ENCODE measurements at places on chromosomes 4 and X.

DNA sequence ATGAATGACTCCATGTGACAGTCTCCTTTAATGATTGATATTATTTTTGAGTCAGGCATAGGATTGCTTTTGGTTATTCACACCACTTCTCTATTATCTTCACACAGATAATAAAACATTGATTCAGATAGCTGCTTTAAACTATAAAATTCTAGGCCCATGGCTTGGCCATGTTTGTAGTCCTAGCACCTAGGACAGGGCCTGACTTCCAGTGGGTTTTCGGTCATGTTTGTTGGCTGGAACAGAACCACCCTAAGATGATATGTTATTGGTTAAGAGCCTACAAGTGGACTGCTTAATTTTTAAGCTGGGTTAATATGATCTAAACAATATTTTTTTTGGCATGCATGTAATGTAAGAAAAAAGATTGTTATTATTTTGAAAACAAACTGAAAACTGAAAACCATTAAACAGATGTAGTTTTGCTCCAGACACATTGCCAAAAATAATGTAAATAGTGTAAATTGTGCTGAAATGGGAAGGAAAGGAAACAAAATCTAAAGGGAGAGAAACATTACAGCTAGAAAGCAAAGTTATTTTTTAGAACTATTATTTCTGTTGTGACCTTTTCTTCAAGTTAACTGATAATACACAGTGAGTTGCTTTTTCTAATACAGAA lies 98.0 kb downstream of the FRAS1 start:
- DNase-seq = no peak

GRCh38 chr4:81359207-81359606 lies 112.5 kb downstream of the RASGEF1B start:
- no peak for DNase-seq

DNA sequence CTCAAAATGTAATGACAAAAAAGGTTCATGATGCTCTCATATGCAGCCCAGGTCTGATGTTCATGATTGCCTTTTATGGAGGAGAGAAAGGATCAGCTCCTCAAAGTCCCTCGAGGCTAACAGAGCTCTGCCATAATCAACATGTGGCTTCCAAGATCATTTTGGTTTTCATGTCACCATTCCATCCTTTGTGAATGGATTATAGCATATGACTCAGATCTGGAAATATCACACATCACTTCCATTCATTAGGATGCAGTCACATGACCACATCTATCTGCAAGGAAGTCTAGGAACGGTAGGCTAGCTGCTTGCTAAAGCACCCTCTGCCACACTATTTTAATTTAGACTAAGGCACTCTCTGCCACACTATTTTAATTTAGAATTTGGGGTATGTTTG lies 77.6 kb downstream of the COX18 start:
- no peak for DNase-seq

DNA sequence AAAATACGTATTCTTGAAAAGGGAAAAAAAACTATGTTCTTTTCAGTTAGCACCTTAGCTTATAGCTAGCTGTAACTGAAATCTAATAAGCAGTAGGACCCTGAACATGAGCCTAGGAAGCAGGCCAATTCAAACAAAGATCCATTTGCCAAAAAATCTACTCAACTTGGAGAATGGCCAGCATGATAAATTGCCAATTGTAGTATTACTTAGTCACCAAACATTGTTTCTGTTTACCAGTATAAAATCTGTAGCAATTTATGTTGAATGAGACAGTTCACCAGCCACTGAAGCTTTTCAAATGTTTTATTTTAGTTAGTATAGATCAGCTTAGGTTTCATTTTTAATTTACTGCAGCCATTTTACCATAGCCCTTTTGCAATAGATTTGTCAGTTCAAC lies 323.6 kb upstream of the DIPK2B start:
- no peak for DNase-seq

- DNase-seq = no peak
Measured at GRCh38 chrX:121903961-121904360, 856.6 kb downstream of the GLUD2 start.

DNA sequence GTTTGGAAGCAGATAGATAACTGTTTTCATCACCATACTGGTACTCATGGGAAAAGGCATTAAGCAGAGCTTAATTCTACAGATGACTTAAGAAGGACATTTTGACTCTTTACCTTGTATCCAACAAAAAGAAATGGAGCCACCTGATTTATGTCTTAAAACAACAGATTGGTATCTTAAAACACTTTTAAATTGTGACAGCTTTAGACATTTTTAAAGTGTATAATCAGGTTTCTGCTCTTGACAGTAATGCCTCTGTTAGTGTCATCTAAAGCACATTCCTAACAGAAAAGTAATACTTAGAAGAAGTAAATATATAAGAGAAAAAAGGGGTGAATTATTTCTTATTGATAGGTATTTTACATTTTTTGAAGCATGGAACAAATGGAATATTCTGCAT lies 55.9 kb downstream of the SPATA4 start:
- DNase-seq = no peak

DNA sequence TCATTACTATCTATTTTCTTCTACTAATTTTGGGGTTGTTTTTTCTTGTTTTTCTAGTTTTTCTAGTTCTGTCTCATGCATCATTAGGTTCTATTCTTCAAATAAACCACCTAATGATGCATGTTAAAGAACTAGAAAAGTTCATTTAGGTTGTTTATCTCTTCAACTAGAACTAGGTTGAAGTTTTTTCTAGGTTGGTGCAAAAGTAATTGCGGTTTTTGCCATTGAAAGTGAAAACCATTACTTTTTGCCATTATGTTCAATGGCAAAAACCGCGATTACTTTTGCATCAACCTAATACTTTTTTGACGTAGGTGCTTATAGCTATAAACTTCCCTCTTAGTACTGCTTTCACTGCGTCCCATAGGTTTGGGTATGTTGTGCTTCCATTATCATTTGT lies 64.4 kb upstream of the SLC7A3 start:
- no peak for DNase-seq

DNA sequence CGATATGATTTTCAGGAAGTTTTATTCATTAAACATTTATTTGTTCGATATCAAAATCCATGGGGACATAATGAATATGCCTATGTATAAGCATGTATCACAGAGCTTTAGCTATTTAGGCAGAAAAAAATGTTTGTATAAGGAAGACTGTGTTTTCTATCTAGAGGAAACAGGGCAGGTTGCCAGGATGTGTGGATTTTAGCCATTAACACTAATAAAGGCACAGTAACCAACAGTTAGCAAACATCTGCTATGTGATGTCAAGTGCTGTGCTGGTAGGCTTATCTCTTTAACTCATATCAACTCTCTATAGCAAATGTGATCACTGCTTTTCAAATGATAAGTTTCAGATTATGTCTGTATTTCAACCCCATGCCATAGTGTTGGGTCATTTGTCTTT lies 708.9 kb upstream of the HS3ST1 start:
- no peak for DNase-seq

DNA sequence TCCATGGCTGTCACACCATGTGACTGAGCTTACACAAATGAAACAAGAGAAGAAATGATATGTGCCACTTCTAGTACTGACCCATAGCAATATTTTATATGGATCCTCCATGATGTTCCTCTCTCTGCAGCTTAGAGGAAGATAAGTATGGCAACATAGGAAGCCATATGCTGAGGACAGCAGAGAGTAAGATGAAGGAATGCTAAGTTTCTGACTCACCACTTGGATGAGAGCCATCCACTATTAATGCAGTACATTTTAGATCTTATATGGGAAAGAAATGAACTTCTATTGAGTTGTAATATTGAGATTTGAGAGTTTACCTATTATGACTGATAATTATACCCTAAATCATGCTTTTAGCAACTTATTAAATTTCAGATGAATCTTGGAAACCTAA lies 386.9 kb upstream of the MAOA start:
- no peak for DNase-seq

- DNase-seq = no peak
Measured at GRCh38 chr4:117661091-117662072, 372.9 kb upstream of the NDST3 start.

DNA sequence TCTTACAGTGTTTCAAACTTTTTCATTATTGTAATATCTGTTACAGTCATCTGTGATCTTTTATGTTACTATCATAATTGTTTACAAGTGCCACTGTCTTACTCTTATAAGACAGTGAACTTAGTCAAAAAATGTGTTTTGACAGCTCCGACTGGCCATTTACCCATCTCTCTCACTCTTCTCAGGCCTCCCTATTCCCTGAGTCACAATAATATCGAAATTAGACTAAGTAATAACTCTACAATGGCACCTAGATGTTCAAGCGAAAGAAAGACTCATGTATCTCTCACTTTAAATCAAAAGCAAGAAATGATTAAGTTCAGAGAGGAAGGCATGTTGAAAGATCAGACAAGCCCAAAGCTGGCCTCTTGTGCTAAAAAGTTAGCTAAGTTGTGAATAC lies 184.2 kb downstream of the CDS1 start:
- no peak for DNase-seq

DNA sequence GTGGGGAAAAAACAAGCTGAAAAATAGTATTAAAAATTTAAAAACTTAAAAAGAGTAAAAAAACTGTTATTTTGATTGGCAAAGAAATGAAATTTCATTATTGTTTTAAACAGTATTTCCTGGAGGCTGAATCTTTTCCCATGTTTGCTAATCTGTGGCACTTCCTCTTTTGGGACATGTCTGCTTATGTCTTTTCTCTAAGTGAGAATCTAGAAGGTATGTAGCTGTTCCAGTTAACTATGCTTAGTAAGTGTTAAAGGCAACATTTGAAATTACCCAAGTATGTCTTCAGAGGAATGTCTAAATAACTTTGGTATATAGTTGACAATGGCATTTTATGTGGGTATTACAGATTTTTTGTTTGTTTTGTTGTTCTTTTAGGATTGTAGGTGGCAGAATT lies 81.6 kb upstream of the TBC1D9 start:
- DNase-seq = no peak

GRCh38 chrX:110733166-110733565 lies 62.5 kb downstream of the CHRDL1 start:
- DNase-seq = no peak
